Progenitor cell of endocrine pancreas (in vitro differentiated cells): ENCODE measurements at places on chromosomes 2 and 18. TPM values are rescaled to one million over a fixed set of nuclear protein-coding genes. Genes with fewer than 3 reads are reported as not detected.

ESPNL gene
- total RNA-seq = 0.31 and 0.40 TPM in 2 replicates

TRAPPC12 gene
- 112 and 121 TPM in 2 replicates for total RNA-seq

IGFBP5 gene
- 73.9 and 75.3 TPM in 2 replicates for total RNA-seq

NEUROD1 gene
- 28.6 and 33.3 TPM in 2 replicates for total RNA-seq

HK2 gene
- 18.2 and 20.0 TPM in 2 replicates for total RNA-seq

GRCh38 chr2:141707486-141707885 is 423.3 kb downstream of the LRP1B start:
- DNase-seq = no peak

- DNase-seq = no peak
These were observed 1.5 kb downstream of the DNAJB2 start for GRCh38 chr2:219280651-219281050.

DNA sequence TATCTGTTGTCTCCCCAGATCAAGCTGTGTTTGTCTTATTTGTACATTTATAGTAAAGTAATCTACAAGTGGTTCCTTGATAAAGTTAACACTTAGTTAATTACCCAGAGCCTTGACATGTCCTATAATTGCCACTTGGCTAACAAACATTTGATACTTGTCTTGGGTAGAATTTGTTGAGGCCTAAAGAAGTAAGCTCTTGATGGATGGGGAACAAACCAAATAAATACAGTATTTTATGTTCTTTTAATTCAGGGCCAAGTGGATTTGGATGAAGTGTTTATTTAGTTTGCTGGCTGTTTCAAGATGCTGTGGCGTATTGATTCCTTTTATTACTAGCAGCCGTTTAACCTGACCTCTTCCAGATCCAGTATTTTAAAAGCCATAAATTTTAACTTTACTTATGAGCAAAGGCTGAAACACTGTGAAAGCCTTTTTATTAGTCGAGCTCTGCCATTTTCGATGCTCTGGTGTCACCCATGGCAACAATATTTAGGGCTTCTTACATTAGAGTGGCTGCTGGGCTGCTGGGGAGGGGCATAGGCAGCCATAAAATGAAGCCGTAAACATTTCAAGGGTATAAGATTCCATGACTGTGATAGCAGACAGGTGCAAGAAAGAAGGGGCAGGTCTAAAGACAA is 401.6 kb upstream of the NRP2 start:
- DNase-seq = no peak

DNA sequence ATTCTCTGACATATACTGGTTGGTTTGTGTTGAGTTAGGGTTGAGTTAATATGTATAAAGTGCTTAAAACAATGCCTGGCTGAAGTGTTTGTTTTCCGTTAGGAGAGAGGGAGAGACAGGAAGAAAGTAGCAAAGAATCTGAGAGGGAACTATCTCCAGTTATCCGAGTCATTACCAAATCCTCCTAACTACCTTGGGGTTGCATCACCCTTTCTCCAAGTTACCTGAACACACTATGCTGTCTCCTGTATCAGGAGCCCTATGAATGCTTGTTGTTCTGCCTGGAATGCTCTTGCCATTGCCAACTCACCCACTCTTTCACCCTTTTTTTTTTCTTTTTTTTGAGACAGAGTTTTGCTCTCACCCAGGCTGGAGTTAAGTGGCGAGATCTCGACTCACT is 47.9 kb upstream of the ITGAV start:
- no peak for DNase-seq

GRCh38 chr2:177715771-177716170 is 323.2 kb downstream of the AGPS start:
- DNase-seq = no peak

GRCh38 chr2:207362716-207363115 is 167.0 kb upstream of the CREB1 start:
- DNase-seq = no peak

GRCh38 chr18:75745147-75745546 is 317.6 kb upstream of the SMIM21 start:
- no peak for DNase-seq

GRCh38 chr18:25352629-25353005 is 651 bp upstream of the ZNF521 start:
- no peak for DNase-seq
